ENCODE measurements at places on chromosomes 11 and 22. TPM values are rescaled to one million over a fixed set of nuclear protein-coding genes. Genes with fewer than 3 reads are reported as not detected.

DNA sequence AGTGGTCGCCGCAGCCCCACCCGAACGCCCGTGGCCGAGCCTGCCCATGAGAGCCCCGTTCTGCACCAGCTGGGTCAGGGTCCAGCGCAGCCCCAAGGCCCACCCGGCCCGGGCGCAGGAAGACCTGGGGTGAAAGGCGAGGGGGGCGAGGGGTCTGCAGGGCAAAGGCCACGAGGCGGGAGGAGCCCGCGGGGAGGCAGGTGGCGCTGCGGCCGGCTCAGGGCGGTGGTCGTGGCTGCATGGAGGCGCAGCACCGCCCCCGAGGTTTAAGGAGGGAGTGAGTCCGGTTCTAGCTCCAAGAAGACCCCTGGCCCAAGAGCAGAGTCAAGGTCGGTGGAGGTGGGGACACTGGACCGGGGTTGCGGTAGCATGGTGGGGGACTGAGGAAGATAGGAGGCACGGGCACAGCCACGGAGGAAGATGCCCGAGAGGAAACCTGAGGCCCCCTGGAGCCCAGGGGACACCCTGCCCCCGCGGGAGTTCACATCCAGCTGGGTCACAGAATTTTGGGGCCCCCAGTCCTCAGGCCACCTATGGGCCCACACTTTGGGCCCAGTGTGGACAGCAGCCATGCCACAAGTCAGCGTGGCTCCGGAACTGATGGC is 514 bp upstream of the HDAC10 start:
- DNase-seq: no peak

DNA sequence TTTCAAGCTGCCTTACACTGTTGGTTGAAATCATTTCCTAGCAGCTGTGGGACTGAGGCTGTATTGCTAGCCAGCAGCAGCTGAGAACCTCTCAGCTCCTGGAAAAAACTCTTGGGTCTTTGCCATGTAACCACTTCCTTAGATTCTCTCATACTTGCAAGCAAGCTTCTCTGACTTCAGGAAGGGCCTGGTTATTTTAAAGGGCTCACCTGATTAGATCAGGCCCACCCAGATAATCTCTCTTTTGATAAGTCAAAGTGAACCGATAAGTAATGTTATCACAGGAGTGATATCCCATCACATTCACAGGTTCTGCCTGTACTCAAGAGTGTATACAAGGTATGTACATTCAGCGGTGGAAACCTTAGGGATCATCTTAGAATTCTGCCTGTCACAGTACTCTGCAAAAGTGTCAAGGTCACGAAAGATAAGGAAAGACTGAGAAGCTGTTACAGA is 7.4 kb upstream of the CLPB start:
- DNase-seq: no peak

DNA sequence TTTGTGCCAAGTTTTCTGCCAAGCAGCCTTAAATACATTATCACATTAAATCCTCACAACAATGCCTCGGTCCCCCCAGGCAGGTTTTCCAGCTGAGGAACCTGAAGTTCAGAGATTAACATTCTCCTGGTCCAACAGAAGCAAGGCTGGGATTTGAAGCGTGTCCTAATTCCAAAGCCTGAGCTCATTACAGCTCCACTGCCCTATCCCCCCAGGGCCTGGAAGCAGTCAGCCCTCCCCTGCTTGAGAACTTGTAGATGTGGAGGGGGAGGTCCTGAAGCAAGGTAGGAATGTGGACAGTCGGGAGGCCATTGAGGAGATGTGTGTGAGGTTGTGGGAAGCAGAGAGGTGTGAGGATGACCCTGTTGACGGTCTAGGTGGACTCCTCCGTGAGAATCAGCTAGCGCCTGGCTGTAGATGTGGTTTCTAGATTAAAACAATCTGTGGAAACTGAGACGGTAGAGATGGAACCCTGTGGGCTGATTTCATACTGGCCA is 8.1 kb downstream of the GRAMD1B start:
- DNase-seq: no peak

- DNase-seq: no peak
Observed at GRCh38 chr22:45831394-45831793, 145.6 kb downstream of the WNT7B start.

- peak; percentile 67 for DNase-seq
Observed at GRCh38 chr11:75328426-75329277, 22.8 kb downstream of the ARRB1 start.

DNA sequence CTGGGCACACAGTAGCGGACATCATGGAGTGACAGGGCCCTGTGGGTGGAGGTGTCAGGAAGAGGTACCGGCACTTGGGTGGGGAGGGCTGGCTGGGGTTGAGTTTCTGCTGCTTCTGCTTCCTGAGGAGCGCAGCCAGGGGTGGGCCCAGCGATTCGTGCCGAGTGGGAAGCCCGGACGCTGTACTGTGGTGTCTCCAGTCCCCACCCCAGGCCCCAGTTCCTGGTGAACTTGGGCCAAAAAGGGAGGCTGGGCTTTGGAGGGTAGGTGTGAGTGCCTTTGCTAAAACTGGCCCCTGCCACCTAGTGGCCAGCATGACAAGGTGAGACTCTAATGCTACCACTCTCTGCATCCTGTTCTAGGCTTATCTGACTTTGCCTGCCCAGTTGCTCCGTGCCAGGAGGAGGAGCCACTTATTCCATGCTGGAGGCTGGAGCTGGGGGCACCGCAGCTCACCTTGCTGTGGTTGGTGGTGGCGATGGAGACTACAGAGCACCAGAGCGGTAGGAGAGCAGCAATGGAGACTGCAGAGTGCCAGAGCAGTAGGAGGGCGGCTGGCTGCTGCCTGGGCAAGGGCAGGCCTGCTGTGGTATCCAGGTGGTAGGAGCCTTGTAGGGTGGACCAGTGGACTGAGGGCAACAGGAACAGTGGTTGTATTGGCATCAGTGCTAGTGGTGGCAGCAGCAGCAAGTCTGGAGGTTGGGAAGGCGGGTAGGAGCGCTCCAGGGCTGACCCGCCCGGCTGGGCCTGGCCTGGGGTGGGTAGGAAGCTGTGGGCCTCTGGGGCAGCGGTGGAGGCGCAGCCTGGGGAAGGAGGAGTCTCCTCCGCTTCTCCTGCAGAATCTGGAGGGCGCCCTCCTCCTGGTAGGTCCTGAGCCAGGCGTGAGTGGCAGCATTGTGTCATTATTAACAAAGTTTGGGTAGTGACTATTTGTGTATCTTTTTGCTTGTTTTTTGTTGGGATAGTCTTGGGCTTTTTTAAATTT is 2.2 kb upstream of the RFPL2 start:
- DNase-seq: no peak

DNA sequence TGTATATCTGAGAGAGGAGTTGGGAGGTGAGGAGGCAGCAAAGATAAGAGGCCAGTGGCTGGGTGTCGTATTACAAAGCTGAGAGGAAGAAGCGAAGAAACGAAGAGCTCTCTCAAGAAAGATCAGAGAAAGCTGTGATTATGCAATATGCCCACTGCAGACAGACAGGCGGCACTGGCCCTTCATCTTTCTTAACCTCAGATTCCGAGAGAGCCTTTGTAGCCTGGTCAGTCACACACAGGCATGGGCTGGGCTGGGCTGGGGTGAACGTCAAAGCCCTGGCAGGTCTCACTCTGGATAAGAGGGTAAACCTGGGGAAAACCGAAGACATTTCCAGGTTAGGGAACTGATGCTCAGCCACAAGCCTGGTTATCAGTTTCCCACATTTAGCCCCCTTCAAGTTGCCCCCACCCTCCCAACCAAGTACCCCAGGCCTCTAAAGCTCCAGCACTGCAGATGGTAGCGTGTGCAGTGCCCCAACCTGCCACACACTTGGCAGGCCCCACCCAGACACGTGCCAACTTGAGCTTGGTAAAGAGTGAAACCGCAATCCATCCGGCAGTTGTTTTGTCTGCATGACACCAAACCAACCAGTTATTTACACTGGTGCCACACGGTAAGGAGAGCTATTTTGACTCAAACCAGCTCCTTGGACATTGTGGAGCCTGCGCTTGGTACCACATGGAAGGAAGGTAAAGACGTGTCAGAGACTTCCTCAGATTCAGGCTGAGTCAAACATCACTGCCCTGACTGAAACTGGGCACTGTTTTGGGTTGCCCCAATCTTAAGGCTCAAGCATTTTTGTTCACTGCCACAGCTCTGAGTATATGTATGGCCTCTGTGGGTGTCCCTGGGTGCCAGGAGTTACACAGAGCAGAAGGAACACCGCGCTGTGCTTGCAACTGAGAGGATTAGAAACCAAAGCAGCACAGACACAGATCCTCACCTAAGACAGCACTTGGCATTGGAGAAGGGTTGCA is 135.9 kb downstream of the FDX1 start:
- no peak for DNase-seq

GRCh38 chr11:65254724-65255123 is 7.0 kb upstream of the POLA2 start:
- DNase-seq: no peak

- no peak for DNase-seq
Observed at GRCh38 chr11:31870609-31871309, 59.6 kb upstream of the PAX6 start.

DNA sequence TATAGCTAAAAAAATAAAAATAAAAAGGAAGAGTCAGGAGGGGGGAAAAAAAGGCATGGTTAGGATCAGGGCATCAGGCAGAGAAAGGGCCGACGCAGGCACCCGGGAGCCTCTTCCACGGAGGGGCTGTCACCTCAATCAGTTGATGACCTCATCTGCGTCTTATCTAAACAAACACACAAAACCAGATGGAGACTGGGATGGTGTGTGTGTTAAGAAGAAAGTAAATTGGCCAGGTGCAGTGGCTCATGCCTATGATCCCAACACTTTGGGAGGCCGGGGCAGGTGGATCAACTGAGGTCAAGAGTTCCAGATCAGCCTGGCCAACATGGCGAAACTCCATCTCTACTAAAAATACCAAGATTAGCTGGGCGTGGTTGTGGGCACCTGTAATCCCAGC is 63.6 kb downstream of the DHCR7 start:
- DNase-seq: no peak

DNA sequence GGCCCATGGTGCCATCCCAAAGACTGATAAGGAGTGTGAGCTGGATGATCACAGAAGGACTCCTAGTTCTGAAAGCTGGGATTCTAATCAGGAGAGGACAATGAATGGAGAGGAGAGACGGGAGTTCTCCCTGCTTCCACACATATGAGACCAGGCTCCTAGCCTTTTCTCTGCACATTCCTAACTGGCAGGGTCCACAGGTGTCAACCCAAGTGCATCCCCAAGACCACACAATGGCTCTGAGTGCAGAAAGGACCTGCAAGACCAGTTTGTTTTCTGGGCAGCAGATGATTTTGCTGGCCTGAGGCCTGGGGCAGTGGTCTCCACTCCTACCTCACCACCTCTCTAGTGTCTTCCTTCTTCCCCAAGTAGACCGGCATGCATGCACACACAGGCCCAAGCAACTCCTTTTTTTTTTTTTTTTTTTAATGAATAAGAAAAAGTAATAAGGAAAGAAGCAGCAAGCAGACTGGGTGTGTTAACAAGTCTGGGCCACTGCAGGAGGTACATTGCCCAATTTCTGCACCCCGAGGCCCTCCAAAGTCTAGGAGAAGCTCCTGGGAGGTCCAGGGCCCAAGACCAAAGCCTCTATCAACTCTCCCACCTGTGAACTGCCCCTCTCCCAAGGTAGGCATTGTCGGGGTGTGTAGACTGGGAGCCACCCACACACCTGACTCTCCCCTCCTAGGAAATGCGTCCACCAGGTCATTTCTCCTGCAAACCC is 1.2 kb upstream of the TSKU start:
- DNase-seq: no peak

GRCh38 chr11:1087961-1088926 is 13.6 kb downstream of the MUC2 start:
- no peak for DNase-seq

GRCh38 chr11:118341815-118342489 is 553 bp downstream of the CD3D start:
- DNase-seq: no peak

DNA sequence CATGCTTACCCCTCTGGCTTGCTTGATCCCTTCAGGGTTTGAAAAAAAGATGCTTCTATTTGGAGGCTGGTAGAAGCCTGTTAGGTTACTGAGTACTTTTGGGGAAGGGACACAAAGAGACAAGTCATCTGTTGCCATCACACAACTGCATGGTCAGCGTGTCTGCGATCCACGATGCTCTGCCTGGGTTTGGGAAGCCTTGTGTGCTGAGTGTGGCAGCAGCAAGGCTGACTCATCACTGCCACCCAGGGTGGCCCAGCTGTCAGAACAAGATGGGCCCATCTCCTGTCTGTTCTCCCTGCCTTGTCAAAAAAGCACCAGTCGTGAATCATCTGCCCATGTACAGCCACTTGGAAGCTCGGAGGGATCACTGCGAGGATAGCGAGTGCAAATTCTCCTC is 26.2 kb downstream of the UBASH3B start:
- DNase-seq: no peak

DNA sequence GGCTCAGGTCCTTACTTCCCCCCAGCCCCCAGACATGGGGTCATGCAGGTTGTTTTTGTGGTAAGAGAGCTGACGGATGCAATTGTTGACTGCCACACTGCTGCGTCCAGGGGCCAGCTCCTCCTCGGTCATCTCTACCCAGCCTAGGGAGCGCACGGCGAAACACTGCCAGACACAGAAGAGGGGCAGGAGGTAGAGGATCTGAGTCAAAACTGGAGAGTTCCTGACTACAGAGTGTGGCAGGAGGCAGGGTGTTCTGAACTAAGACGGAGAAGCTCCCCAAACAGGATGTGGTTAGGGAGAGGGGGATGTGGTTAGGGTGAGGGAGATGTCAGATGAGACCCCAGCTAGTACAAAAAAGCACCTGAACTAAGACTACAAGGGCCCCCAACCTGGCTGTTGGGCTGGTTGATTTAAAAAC is 12.3 kb downstream of the SMPD1 start:
- no peak for DNase-seq

DNA sequence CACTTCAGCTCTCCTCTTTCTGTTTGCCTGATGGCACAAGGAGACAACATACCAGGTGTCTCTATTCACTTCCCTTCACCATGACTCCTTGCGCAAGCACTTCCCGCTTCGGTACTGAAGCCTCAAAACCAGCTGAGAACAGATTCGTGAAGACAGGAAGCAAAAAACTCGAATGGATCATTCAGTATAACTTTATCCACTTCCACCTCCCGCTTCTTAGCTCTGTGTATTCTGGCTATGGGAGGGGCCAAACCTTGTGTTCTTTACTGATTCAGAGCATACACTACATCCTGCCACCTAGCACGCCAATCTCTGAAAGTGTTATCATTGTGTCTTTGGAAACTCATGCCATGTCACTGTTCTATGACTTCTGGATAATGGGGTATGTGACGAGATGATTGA is 62.2 kb upstream of the ADA2 start:
- no peak for DNase-seq

GRCh38 chr22:49608228-49608627 is 219.4 kb downstream of the BRD1 start:
- no peak for DNase-seq

GRCh38 chr11:64316672-64317324 is 561 bp downstream of the TRMT112 start:
- DNase-seq: no peak

- DNase-seq: no peak
Observed at GRCh38 chr11:6927030-6927617, 898 bp downstream of the ZNF215 start.

The HEPACAM gene
- 6.1 TPM for total RNA-seq

The LUZP2 gene
- total RNA-seq: 0.96 TPM

The SBF2 gene
- 74.8 TPM for total RNA-seq

The YPEL4 gene
- total RNA-seq: 2.0 TPM

The KCNK4 gene
- 2.3 TPM for total RNA-seq

The TYR gene
- not detected for total RNA-seq

The MAPK8IP1 gene
- total RNA-seq: 5.4 TPM

The DGCR6 gene
- total RNA-seq: 6.9 TPM
